Myocyte (in vitro differentiated cells): ENCODE measurements at places on chromosomes 2 and 18. TPM values are rescaled to one million over a fixed set of nuclear protein-coding genes. Genes with fewer than 3 reads are reported as not detected.

DNA sequence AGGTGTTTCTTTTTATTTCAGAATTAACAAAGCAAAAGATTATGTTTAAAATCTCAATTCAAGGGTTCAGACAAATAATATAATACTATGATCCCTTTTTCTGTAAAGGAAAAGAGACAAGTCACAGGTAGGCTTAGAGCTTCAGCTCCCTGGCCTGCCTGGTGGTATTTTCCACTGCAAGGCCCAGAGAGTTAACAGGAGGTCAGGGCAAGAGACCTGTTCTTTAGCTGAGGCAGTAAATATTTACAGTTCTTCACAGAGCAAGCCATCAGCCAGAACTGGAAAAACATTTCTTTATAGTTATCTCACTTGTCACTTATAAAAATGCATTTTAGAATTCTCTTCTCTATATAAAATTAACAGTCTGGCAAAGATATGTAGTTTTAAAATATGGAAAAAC lies 70.1 kb downstream of the EPG5 start:
- no peak for DNase-seq

- no peak for DNase-seq
These were observed 117.8 kb downstream of the NFATC1 start for GRCh38 chr18:79513381-79514081.

DNA sequence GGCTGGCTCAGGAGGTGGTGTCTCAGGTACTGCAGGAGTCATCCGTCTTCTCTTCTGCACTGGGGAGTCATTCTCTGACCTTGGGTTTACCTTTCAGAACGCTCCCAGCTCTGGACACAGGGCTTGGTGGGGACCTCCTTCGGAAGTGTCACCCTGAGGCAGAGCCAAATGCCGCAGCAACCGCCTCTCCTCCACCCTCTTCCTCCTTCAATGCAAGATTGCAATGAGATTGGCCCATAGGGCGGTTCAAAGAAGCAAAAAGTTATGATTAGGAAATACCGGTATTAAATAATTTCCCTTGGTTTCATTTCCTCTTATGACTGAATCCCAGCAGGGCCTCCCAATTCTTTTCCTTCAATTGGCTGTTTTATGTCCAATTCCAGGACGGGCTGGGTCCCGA lies 178.8 kb downstream of the ACKR3 start:
- DNase-seq, result no peak

DNA sequence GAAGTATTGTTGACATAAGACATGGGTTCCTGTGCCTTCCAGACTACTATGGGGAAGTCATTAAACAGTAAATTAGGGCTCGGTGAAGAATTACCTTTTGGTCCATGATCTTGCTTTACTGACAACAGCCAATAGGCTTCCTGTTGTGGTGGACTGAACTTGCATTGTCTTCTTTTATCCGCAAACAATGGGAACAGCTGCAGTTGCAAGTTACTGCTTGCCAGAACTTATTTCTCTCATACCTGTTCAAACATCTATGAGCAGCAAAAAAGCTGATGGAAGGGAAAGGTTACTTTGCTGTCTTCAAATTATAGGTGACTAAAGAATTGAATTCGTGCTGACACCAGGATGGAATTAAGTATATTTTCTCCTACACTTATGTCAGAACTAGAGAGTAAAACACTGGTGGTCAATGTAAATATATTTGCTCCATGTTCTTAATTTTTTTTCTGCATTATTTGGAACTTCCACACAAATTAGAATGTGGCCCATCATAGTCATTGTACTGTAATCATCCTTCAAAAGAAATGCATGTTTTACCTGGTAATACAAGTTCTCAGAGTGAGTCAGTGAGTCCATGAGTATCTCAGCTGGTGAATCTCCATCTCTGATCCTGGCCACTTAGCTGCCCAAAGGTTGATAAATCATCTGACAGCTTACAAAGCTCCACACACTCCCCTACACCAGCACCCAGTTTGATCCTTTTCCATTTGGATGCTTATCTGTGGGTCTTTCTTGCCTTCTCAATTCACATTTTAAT lies 37.3 kb upstream of the RNF152 start:
- no peak for DNase-seq

DNA sequence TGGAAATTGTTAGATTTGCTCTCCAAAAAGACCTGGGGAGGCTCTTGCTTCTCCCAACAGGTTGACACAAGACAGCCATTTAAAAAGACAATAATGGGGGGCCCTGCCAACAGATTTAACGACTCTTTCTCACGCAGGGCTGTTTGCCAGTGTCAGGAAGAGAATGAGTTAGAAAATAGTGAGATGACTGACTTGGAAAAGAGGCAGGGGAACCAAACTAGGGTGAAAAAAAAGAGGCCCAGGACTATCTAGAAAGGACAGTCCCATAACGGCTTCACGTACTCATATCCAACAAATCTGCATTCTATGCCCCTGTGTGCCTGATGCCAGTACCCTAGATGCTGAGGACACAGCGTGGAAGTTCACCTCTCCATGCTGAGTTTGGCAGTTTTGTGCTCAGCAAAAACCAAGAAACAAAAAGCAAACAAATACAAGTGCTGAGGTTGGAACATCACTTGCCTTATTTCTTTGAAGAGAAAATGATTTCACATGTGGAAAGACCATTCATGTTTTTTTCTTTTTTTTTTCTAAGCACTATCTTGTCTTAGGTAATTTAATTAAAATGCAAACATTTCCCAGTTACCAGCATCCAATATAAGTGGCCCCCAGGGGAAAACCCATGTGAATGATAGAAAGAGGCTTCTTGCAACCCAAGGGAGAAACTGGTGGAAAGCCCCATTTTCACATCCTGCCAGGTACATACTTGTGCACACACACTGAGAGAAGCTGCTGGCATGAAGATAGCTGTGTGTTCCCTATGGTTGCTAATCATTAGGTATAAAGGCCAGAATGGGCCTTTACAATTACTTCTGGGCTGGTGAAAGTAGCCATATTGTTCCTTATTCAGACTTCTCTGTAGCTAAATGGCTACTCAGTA lies 10.6 kb upstream of the WIPF1 start:
- no peak for DNase-seq

GRCh38 chr18:48228841-48229240 lies 180.3 kb downstream of the ZBTB7C start:
- DNase-seq, result no peak

GRCh38 chr2:188096910-188097309 lies 194.8 kb upstream of the GULP1 start:
- DNase-seq, result no peak

SAG gene
- not detected in 2 replicates for total RNA-seq

GALNT5 gene
- 25.6 and 27.1 TPM in 2 replicates for total RNA-seq

KCNK3 gene
- 0.62 and 1.1 TPM in 2 replicates for total RNA-seq
